GM06990 (cell line): ENCODE measurements at places on chromosomes 2 and 18.

DNA sequence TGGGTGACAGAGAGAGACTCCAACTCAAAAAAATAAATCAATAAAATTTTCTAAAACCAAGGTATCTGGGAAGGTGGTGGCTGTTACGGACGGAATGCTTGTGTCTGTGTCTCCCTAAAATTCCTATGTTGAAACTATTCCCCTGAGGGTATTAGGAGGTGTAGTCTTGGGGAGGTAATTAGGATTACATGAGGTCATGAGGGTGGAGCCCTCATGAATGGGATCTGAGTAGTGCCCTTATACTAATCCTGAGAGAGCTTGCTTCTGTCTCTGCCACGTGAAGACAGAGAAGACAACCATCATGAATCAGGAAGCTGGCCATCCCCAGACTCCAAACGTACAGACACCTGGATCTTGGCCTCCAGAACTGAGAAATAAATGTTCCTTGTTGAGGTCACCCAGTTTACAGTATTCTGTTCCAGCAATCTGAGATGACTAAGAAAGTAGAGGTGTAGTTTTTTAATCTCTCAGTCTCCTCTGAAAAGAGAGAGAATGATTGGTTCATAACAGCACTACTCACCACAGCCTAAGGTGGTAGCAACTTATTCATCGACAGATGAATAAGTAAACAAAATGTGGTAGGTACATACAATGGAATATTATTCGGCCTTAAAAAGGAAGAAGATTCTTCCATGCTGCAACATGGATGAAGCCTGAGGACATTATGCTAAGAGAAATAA lies 38.4 kb downstream of the TGFBRAP1 start:
- no peak for DNase-seq

DNA sequence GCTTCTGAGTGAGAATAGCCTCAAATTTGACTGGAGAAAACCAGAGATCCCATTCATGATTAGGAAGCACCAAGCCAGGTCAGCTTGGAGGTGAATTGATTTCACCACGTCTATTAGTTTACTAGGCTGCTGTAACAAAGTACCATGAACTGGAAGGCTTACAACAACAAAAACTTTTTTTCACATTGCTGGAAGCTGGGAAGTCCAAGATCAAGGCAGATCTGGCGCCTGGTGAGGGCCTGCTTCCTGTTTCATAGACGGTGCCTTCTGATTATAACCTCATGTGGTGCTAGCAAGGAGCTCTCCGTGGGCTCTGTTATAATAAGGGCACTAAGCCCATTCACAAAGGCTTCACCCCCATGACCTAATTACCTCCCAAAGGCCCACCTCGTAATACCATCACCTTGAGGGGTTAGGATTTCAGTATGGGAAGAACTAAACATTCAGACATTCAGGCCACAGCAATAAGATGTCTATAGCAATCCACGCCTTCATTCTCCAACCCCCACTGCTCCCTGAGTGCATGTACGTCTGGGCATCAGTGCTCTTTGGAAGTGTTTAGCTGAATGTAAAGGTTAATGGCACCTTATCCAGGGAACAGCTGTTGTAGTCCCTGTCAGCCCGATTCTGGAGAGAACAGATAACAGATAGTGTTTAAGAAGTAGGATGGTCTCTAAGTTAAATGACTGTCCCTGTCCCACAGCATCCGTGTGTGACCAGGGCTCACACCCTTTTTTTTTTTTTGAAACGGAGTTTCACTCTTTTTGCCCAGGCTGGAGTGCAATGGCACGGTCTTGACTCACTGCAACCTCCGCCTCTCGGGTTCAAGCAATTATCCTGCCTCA lies 89.2 kb downstream of the SOCS6 start:
- DNase-seq: no peak

DNA sequence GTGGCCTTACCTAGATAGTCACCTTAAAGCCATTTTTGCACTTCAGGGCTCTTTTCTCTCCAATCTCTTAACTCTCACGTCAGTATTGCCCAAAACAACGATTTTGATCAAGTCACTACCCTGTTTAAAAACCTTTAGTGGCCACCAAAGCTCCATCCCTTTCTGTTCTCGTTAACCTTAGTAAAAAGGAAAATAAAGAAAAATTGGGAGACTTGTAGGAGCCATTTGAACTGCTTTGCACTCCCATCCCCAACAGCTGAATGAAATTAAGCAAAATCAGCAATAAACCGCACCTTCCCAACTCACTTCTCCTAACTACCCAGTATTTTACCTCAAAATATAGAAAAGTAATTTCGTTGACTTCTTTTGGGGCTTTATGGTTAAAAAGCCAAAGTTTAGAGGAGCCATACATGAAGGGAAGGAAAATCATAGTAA lies 686 bp upstream of the ARL5A start:
- DNase-seq: no peak

DNA sequence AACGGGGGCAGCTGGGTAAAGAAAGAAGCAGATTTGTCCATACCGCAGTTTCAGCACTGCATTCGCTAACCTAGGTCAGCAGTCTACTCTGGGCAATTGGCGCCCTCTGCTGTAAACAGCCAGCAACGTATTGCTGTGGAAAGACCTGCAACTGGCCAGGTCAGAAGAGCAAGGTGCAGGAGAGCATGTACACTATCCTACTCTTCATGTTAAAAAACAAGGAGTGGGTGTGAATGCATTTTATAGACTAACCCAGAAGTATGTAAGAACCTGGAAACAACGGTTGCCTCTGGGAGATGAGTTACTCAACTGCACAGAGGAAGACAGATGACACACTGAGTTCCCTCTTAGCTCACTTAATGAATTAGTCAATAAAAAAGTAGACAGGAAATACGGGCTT lies 6.2 kb downstream of the MRPS5 start:
- DNase-seq: peak; percentile 16

DNA sequence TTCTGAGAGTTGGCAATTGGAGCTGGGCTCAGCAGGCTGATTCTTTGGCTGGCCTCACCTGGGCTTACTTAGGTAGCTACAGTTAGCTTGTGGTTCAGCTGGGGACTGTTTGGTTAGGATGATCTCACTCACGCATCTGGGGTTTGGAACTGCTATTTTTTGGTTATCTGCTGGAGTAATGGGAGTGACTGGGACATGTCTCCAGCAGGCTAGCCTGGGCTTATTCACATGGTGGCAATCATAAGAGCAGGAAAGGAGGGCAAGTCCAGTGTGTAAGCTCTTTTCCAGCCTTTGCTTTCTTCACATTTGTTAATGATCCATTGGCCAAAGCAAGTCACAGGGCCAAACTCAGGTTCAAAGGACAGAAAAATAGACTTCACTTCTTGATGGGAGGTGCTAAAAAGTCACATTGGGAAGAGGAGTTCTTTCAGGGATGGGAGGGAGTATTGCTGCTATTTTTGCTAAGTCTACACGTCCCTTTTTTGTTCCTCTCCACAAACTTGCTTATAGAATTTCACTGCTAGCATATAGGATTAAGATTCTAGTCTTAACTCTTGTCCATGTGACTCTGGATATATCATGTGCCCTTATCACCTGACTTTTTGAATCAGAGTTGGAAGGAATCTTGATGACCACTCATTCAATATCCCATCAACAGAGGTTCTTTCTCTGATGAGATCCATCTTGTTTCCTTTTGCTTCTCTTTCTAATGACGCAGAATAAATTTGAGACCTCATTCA lies 174.0 kb downstream of the ZFP36L2 start:
- no peak for DNase-seq

- no peak for DNase-seq
Measured at GRCh38 chr2:23423873-23424680, 39.1 kb downstream of the KLHL29 start.

DNA sequence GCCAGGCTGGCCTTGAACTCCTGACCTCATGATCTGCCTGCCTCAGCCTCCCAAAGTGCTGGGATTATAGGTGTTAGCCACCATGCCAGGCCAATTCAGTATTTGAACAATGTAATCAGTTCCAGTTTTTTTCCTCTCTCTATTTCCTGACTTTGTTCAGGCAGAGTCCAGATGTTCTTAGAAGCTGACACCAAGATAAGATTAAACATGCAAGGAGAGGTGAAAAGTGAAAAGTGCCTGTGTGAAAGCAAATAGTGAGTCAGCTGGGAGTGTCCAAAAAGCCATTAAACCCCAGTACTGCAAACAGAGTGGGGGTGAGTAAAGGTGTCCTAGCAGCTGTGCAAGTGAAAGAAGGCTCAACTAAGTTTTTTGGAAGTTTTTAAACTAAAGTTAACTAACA lies 231.5 kb downstream of the PTH2R start:
- DNase-seq: no peak

- no peak for DNase-seq
Measured at GRCh38 chr18:293536-293935, 25.7 kb upstream of the THOC1 start.

DNA sequence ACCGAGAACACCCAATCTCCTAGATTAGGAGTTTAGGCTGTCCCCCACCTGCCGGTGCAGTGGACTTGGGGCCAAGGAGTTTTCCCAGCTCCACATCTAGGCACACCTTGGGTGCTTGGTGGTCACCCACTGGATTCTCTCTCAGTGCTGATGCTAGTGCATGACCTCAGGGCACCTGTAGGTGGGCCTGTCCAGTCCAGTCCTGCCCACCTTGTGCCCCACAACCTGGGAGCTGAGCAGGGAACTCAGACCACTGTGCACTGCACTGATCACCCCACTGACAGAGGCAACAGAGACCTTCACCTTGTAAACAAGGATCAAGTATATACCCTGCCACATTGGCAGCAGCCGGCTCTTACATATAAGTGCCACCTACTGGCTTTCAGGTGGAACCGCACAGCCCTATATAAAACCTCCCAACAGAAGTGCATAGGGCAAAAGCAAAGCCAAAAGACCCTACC lies 12.7 kb upstream of the CDH19 start:
- DNase-seq: no peak

GRCh38 chr2:64114912-64115277 lies 29.3 kb downstream of the PELI1 start:
- DNase-seq: no peak

GRCh38 chr2:168632709-168633121 lies 169.7 kb upstream of the NOSTRIN start:
- DNase-seq: no peak

- no peak for DNase-seq
Measured at GRCh38 chr2:100184055-100184737, 41.8 kb upstream of the AFF3 start.

GRCh38 chr2:73408198-73408597 lies 22.6 kb downstream of the ALMS1 start:
- peak; percentile 5 for DNase-seq

GRCh38 chr2:237674731-237675276 lies 47.4 kb downstream of the LRRFIP1 start:
- DNase-seq: peak; percentile 84

DNA sequence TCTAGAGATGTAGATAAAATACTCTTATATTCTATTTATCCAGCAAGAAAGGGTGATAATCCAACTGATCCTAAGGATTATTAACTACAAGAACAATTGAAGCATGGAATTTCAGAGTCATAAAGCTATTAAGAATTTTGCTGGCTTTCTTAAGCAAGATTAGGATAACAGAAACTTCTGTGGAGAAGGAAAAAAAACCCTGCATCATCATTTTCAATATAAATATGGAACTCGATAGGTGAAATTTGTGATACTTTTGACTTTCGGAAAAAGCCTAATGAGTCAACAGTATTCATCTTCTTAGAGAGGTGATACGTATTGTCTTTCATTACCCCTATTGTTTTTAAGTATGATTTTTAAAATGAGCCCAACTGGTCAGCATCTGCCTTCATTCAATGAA lies 593.3 kb downstream of the CPS1 start:
- DNase-seq: no peak

- DNase-seq: no peak
Measured at GRCh38 chr2:30871440-30871839, 64.2 kb upstream of the CAPN13 start.

DNA sequence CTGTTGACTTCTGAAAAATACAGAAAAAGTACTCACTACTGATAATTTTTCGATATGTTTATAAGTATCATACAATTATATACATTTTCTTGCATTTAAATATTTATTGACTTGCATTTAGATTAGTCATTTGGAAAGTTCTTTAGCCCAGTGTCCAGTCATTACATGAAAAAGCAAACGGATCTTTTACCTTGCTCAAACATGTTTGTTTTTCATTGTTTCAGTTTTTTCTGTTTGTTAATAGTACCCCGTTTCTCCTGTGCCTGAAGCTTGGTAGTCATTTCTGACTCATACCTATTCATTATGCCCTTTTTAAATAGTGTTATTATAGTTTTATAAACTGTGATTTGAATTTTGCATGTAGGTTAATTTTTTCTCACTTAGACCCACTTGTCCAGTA lies 28.1 kb downstream of the CEP192 start:
- DNase-seq: peak; percentile 40

GRCh38 chr2:216149741-216150140 lies 40.6 kb downstream of the XRCC5 start:
- DNase-seq: no peak

DNA sequence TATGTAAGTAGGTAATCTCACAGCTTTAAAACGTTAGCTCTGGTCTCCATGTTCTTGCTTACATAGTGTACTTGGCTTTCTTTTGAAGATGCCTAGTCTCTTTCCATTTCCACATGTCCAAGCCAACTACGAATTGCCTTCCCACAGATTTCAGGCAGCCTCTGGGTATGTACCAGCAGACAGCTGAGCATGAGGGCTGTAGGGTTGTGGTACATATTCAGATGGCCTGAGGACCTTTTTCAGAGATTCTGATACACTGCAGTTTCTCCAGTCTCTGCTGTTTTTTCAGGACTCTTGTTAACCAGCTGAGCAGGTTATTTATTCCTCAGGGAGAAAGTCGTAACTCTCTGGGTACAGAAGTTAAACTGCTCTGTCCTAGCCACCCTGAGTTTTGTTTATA lies 3.1 kb upstream of the KCNJ13 start:
- no peak for DNase-seq

- DNase-seq: no peak
Measured at GRCh38 chr2:28546242-28546641, 50.4 kb downstream of the PLB1 start.

DNA sequence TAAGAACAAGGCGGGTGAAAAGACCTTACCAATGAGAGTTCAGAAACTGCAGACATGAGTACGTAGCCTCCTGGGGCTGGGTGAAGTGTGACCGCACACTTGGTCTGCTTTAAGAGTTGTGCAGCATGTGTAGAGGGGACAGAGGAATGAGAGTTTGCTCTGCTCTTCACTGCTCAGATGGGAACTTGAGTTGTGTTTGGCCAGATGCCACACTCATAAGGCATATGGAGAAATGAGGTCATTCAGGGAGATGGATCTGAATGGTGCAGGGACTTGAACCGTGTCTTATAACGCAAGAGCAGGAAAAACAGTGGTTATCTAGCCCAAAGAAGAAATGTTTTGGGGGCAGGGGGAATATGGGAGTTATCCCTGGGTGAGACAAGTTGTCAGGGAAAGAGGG lies 273.8 kb upstream of the LYPD1 start:
- no peak for DNase-seq

DNA sequence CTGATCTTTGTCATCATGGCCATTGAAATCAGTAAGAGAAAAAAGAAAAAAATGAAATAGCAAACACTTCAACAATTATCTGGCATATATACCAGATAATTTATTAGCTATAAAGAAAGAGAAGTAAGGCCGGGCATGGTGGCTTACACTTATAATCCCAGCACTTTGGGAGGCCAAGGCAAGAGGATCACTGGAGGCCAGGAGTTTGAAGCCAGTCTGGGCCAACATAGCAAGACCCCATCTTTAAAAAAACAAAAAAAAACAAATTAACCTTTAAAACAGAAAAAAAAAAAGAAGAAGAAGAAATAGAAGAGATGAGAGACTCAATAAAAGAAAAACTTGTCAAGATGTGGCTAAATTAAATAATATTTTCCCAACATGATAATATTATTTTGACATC lies 61.6 kb upstream of the TGIF1 start:
- no peak for DNase-seq
